Neural progenitor cell (in vitro differentiated cells): ENCODE measurements at places on chromosomes 12 and 14. TPM values are rescaled to one million over a fixed set of nuclear protein-coding genes. Genes with fewer than 3 reads are reported as not detected.

- H3K27ac ChIP-seq: no peak overlapping the region
- H3K36me3 ChIP-seq: peaks cover 9% of the 10 kb centered on the region
- no peaks in the 10 kb centered on the region for H3K4me1 ChIP-seq
Observed at GRCh38 chr12:31850268-31850667, 108.9 kb upstream of the RESF1 start.

PLA2G1B gene
- total RNA-seq: not detected in 2 replicates

GRCh38 chr12:4814485-4814884 is 94.3 kb downstream of the GALNT8 start:
- peaks cover 32% of the 10 kb centered on the region for H3K27me3 ChIP-seq
- peaks cover 15% of the 10 kb centered on the region for H3K4me1 ChIP-seq
- DNase-seq: no peak
- no peak overlapping the region for H3K27ac ChIP-seq

TMX1 gene
- 75.6 and 96.4 TPM in 2 replicates for total RNA-seq

P2RX2 gene
- 0.15 TPM in 1 of 2 replicates, not detected in the other for total RNA-seq

TBX5 gene
- total RNA-seq: not detected in 2 replicates

CEBPE gene
- total RNA-seq: not detected in 2 replicates

DNA sequence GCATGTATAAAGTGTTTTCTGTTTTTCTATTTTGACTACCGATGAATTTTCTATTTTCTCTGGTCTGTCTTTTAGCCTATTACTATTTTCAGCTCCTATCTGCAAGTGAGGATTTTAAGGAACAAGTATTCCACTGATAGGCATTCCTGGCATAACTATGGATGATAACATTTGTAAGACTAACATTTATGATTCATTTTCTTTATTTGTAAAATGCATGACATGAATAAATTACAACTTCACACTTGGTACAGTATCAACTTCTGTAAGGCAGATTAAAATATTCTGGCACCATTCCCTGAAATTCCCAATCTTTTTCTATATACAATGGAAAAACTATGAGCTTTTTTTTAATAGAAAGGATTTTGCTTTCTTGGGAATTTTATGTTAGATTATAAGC is 121.0 kb upstream of the GARIN2 start:
- H3K4me3 ChIP-seq: no peak overlapping the region
- no peaks in the 10 kb centered on the region for H3K27me3 ChIP-seq
- no peaks in the 10 kb centered on the region for H3K36me3 ChIP-seq
- no peak overlapping the region for H3K27ac ChIP-seq

GRCh38 chr12:33529810-33530209 is 90.2 kb upstream of the SYT10 start:
- H3K4me3 ChIP-seq: no peak overlapping the region
- H3K27ac ChIP-seq: no peak overlapping the region
- H3K4me1 ChIP-seq: no peaks in the 10 kb centered on the region
- H3K36me3 ChIP-seq: no peaks in the 10 kb centered on the region
- no peaks in the 10 kb centered on the region for H3K27me3 ChIP-seq
- no peak for DNase-seq

DNA sequence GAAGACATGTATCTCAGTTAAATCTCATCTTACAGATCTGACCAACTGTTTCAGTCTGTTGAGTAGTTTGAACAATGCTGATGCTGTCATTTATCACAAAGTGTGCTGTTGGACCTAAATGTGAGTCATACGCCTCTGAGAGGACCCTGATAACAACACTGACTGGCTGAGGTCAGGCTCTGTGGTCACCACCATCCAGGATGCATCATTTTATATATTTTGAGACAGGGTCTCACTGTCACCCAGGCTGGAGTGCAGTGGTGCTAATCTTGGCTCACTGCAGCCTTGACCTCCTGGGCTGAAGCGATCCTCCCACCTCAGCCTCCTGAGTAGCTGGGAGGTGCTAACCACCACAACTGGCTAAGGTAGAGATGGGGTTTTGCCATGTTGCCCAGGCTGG is 181.0 kb upstream of the RGS6 start:
- H3K36me3 ChIP-seq: no peaks in the 10 kb centered on the region
- peaks cover 8% of the 10 kb centered on the region for H3K4me1 ChIP-seq
- H3K27me3 ChIP-seq: no peaks in the 10 kb centered on the region
- no peak overlapping the region for H3K4me3 ChIP-seq
- DNase-seq: no peak
- no peak overlapping the region for H3K27ac ChIP-seq

NTF3 gene
- total RNA-seq: 6.7 and 11.0 TPM in 2 replicates

POMT2 gene
- 6.2 and 14.7 TPM in 2 replicates for total RNA-seq

LACRT gene
- not detected in 2 replicates for total RNA-seq

CLEC4E gene
- not detected in 2 replicates for total RNA-seq

DNAI7 gene
- 0.68 and 1.1 TPM in 2 replicates for total RNA-seq

LRIG3 gene
- 56.2 and 67.5 TPM in 2 replicates for total RNA-seq

- no peaks in the 10 kb centered on the region for H3K36me3 ChIP-seq
- DNase-seq: no peak
- H3K27ac ChIP-seq: no peak overlapping the region
- no peak overlapping the region for H3K4me3 ChIP-seq
Observed at GRCh38 chr14:51609955-51610283, 41.8 kb upstream of the FRMD6 start.

KLRC4 gene
- not detected in 2 replicates for total RNA-seq

DNA sequence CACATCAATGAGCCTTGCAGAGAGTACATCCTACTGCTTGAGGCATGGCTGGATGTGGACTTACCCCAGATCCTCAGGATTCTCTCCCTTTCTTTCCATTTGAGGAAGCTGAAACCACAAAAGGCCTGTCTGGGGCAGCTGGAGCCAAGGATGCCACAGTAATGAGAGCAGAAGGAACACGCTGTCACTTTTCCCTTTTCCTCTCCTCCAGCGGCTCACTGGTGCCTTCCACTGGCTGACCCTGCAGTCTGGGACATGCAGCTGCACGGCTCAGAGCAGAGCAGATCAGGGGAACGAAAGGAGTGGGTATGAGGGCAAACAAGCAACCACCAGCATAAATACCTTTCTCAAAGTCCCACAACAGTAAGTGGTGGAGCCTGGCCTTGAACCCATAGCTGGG is 78.2 kb downstream of the GAS2L3 start:
- DNase-seq: peak; percentile 28
- no peak overlapping the region for H3K4me3 ChIP-seq
- H3K27ac ChIP-seq: no peak overlapping the region
- H3K27me3 ChIP-seq: no peaks in the 10 kb centered on the region

- DNase-seq: peak; percentile 94
- peak overlapping the region; percentile 82 for H3K4me3 ChIP-seq
Observed at GRCh38 chr12:42482748-42483520, 106.6 kb downstream of the PRICKLE1 start.

CMA1 gene
- total RNA-seq: not detected in 2 replicates

RAB3IP gene
- 54.3 and 111 TPM in 2 replicates for total RNA-seq

TSPAN19 gene
- 4.3 and 5.0 TPM in 2 replicates for total RNA-seq

- no peaks in the 10 kb centered on the region for H3K27me3 ChIP-seq
- no peaks in the 10 kb centered on the region for H3K36me3 ChIP-seq
- no peak overlapping the region for H3K4me3 ChIP-seq
- H3K27ac ChIP-seq: no peak overlapping the region
- DNase-seq: no peak
Observed at GRCh38 chr12:110224379-110225304, 56.4 kb upstream of the ATP2A2 start.

DNA sequence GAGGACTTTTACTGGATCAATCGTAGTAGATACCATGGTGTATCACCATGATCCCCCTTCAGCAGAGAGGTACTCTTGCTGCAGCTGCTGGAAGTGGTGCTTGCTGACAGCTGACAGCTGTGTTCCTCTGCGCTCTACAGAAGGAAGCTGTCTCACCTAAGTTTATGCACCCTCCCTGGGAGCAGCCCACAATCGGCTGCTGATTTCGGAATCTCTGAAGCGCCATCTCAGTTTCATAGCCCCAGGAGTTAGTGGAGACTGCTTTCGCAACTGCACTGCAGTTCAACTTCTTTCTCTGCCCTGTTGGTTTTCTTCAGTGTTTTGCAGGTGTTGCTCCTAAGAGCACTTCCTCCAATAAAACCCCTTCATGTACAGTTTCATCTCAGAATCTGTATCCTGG is 237.9 kb downstream of the PAWR start:
- no peak for DNase-seq
- no peaks in the 10 kb centered on the region for H3K36me3 ChIP-seq

DNA sequence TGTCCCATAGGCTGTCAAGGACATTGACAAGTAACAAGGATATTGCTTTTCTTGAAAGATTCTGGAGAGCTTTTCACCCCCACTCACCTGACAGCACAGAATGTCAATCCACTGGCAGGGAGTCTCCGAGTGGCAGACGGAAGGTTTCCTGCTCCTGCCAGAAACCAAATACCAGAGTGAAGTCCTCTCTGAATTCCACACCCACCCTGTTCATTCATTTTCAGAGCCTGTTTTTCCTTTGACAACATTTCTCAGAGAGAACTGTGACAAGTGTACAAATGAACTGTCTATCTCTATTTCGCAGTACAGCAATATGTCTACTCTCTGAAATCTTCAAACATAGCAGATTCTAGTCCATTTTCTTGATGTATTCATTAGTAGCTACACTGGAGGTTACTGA is 26.2 kb upstream of the BICD1 start:
- no peak overlapping the region for H3K27ac ChIP-seq
- peaks cover 9% of the 10 kb centered on the region for H3K4me1 ChIP-seq
- H3K27me3 ChIP-seq: no peaks in the 10 kb centered on the region
- DNase-seq: no peak
- no peak overlapping the region for H3K4me3 ChIP-seq
